Spleen (tissue), 13 donors: ENCODE measurements at places on chromosomes 12 and 14. TPM values are rescaled to one million over a fixed set of nuclear protein-coding genes. Genes with fewer than 3 reads are reported as not detected.
A peak's percentile ranks its signal among the peaks of the same experiment; 100 is the strongest.

DNA sequence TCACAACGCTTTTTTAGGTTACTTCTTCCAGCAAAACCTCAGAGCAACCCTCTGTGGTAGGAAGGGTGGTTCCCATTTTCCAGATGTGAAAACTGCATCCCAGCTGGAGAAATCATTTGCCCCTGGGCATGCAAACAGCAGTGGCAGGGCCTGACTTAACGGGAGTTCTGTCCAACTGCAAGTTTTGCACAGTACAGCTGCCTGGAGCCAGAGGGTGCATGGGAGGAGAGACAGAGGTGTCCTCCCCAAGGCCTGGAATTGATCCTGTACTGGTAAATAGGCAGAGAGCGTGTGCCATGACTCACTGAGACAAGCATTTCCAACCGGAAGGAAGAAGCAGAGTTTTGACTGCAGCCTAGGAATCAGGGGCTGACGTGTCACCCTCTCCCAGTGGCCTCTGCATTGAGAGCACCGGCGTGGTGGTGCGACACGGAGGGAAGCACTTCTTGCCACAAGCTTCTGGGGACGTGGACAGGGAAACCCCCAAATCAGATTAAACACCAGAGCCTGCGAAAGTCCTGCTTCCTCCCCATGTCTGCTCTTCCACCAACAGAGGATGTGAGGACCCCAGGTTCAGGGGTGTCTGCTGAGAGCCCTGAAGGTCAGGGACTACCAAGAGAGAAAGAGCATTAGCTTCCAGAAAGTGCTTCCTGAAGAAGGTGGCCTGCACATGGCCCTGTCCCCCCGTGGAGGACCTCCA lies 19.0 kb upstream of the SERPINA4 start:
- no peak for DNase-seq

DHRS2 gene
- total RNA-seq, result 3.3 TPM

DNA sequence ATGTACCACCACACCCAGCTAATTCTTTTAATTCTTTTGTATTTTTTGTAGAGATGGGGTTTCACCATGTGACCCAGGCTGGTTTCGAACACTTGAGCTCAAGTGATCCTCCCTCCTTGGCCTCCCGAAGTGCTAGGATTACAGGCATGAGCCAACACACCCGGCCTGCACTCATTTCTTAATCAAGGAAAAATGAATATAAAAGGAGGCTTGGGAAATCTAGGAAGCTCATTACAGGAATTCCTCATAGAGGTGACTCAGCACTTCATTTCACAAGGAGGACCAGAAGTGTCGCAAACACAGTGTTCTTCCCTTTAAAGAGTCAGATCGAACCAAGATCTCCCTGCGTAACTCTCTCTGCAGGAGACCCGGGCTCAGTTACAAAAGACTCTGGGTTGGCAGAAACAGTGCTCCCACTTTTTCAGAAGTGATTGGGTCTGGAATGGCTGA lies 30.3 kb downstream of the NFKBIA start:
- peak; percentile 33 for DNase-seq

GRCh38 chr14:34403646-34404045 lies 58.4 kb downstream of the SPTSSA start:
- DNase-seq, result no peak

DNA sequence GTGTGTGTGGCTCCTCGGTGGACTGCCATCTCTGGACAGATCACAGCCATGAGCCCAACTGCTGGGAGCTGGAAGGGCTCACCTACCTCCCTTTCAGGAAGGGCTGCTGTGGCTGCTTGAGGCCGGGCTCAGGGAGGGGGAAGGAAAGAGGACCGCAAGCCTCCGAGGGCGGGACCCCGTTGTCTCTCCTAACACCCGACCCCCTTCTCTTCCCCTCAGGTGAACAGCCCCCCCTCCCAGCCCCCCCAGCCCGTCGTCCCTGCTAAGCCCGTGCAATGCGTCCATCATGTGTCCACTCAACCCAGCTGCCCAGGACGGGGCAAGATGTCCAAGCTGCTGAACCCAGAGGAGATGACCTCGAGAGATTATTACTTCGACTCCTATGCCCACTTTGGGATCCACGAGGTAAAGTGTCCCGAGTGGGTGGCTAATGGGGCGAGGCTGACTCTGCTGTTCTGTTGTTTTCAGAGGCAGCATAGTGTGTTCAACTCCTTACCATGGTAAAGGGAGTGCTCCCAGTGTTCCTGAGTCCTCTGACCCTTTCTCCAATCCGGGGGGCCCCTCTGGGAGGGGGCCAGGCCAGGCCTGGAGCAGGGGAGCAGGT lies 49.5 kb downstream of the PRMT8 start:
- no peak for DNase-seq

HOXC6 gene
- total RNA-seq, result 0.19 TPM

LTB4R2 gene
- 9.2 TPM for total RNA-seq

INSM2 gene
- not detected for total RNA-seq

- DNase-seq, result no peak
These were observed 1.4 kb upstream of the ASIC1 start for GRCh38 chr12:50055831-50056638.

RNASE7 gene
- total RNA-seq, result not detected

PTPRR gene
- total RNA-seq, result 0.47 TPM

- peak; percentile 83 for DNase-seq
These were observed 35.2 kb downstream of the ZFP36L1 start for GRCh38 chr14:68757618-68758081.

CLEC1B gene
- 2.4 TPM for total RNA-seq

GRCh38 chr12:26954027-26954426 lies 15.8 kb downstream of the FGFR1OP2 start:
- no peak for DNase-seq

- no peak for DNase-seq
These were observed 9.8 kb downstream of the ZNF385A start for GRCh38 chr12:54374562-54375258.

DNA sequence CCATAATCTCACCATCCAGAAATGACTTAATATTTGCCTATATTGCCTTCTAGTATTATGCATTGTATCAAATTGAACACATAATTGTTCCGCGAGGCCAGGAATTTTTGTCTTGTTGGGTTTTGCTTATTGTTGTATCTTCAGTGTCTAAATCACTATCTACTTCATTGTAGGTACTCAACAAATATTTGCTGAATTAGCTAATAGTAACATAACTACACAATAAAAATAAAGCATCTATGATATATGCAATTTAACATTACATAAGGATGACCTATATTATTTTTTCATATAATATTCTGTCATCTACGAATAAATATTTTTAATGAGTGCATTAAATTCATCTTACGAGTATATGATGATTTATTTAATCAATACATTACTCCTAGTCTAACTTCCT lies 656.3 kb downstream of the ETNK1 start:
- DNase-seq, result no peak

FAM90A1 gene
- total RNA-seq, result not detected

GRCh38 chr12:104710940-104711689 lies 247.0 kb downstream of the SLC41A2 start:
- no peak for DNase-seq

GRCh38 chr12:59396919-59397318 lies 198.9 kb upstream of the SLC16A7 start:
- no peak for DNase-seq

GRCh38 chr12:130714591-130715149 lies 1.4 kb downstream of the RIMBP2 start:
- no peak for DNase-seq

DNA sequence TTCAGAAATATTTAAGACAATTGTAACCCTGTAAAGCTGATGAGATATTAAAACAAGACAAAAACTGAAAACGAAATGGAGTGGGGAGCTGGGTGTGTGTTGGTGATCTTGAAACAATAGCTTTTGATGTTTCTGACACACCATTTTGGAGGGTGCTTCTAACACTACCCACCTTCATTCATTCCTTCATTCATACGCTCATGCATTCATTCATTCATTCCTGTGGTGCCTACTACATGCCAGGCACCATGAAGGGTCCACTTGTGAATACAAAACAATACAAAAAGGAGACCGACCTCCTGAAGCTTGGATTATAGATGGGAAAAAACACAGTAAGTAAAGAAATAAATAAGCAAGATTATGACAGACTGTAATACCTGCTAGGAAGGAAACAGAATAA lies 60.5 kb downstream of the FOXN3 start:
- no peak for DNase-seq

DNA sequence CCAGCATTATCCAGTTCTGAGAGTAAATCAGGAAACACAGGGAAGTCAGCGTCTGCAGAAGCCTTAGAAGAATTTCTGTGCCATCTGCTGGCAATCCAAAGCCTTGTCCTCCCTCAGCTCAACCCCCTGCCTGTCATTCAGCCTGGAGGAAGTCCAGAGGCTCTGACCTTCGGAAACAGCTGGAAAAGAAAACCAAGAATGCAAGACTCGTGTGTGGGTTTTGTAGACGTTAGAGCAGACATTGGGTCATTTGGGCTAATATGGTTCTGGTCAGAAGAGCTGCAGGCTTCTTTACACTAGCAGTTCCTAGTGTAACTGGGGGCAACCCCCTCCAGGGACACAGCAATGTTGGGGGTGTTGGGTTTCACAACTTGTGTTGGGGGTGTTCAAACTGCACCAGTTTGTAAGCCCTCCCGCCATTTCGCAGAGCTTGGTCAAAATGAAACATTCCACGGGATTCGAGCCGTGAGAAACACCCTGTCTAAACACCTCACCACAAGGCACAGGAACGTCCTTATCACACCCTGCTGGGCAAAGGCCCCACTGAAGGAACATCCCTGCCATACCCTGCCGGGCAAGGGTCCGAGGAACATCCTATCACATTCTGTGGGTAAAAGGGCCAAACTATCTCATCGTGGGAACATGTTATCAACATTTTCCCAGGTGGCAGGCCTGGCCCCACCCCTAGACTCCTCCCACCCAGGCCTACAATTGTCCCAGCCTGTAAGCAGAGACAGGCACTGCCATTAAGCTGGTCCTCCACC lies 21.0 kb upstream of the SERPINA4 start:
- DNase-seq, result no peak

DNA sequence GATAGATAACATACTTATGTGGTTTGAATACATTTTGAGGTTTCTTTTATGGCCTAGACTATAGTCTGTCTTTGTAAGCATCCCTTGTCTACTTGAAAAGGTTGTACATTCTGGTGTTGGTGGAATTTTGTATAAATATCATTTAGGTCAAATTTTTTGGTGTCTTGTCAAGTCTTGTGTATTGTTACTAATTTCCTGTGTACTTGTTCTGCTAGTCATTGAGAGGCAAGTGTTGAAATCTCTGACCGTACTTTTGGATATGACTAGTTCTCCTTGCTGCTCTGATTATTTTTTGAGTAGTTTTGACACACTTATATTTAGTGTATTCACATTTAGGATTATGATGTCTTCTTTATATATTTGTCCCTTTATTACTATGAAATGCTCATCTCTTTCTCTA lies 219.6 kb downstream of the CCDC91 start:
- no peak for DNase-seq

NAA25 gene
- 29.8 TPM for total RNA-seq

GRCh38 chr14:90288651-90289355 lies 32.5 kb downstream of the PSMC1 start:
- no peak for DNase-seq

DNA sequence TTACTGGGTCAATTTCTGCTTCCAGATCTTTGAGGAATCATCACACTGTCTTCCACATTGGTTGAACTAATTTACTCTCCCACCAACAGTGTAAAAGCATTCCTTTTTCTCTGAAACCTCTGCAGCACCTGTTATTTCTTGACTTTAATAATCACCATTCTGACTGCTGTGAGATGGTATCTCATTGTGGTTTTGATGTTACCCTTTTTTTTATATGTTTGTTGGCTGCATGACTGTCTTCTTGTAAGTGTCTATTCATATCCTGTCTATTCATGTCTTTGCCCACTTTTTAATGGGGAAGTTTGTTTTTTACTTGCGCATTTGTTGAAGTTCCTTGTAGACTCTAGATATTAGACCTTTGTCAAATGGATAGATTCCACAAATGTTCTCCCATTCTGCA lies 324.9 kb downstream of the NAV3 start:
- no peak for DNase-seq

- no peak for DNase-seq
These were observed 1133.3 kb downstream of the BCL11B start for GRCh38 chr14:98138666-98139065.

DNA sequence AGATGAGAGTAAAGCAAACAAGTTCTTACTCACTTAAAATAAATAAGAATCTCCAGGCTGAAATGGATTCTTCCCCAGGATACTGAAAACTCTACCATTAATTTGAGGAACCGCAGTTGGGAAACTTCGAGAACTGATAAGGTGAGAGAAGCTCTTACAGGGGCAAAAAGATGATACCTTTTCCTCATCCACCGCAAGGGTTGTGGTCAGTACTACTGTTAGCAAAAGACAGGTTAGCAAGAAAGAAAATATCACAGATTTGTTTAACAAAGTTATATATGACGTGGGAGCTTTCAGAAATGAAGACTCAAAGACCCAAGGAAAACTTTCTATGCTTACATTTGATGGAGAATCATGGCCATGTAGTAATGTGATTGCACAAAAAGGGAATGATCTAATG lies 441.6 kb downstream of the PCNX1 start:
- no peak for DNase-seq

DNA sequence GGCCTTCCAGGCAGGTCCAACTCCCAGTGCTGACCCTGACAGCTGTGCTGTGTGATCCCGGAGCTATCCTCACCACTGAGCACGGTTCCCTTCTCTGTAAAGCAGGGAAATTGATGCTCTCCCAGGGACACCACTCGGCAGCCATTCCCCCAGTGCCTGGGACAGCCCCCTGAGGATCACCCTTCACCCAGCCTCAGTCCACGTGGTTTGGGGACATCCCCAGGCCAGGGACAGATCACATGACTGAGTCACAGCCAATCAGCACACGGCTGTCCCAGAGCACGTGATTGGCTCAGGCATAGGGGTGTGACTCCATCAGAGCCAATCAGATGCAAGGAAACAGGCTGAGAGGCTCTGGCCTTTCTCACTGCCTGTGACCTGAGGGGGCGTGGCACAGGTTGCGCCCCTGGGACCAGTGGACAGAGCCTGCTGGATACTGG lies 68.8 kb upstream of the SFSWAP start:
- no peak for DNase-seq

- DNase-seq, result no peak
These were observed 26.6 kb upstream of the NRDE2 start for GRCh38 chr14:90358359-90358758.
